ENCODE measurements at places on chromosomes 12 and 14.

DNA sequence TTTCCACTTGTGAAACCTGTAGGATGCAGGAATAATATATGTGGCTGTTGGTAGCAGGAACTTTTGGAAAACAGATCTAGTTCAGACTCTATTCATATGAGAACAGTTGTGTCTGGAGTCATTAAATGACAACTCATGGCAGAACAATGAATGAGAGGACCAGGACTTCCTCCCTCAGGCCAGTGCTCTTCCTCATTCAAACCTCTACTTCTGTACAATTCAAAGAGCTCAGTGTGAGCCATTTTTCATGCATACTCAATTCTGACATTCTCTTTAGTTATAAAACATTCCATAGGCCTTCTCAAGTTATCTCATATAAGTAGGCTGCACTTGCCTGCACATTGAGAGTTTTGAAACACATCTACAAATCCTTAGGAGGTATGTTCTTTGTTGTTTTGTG is 1526.6 kb upstream of the FLRT2 start:
- no peak for DNase-seq

DNA sequence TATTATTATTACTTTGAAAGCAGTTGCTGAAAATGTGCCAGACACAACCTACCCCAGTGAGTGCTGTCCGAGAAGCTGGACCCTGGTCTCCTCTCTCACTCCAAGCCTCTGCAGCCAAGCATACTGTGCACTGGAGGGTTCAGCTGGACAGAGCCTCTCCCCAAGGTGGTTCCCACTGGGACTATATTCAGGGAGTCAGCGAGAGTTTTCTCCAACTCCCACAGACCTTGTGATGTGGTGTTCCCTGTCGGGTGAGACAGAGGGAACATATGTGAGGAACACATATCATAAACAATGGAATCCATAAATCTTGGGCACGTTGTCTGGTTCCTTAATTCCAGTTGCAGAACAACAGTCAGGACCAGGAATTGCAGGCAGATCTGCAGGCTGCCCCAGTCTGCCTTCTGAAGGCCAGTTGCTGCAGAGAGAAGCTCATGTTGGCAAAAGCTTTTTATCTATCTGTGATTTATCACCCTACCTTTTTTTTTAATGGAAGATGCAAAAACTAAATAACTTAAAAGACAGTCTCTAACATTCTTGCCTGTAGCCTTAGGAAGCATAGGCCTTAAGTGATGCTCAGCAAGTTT is 619.8 kb upstream of the TBX3 start:
- no peak for DNase-seq

GRCh38 chr14:31590206-31590605 is 29.0 kb downstream of the NUBPL start:
- DNase-seq: no peak

DNA sequence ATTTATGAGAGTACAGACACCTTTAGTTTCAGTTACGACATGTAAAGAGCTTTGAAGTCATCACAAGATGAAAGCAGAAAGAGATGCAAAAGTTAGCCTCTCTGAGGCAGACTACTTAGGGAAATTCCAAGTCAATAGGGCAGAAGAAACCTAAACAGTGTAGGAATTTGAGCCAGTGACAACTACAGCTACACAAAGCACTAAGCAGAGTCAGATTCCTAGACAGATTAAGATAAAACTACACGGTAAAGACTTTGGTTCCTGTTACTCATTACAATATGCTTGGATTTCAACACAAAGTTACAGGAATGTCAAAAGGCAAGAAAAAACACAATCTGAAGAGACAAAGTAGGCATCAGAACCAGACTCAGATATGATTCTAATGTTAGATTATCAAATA is 1302.3 kb downstream of the FSCB start:
- no peak for DNase-seq

DNA sequence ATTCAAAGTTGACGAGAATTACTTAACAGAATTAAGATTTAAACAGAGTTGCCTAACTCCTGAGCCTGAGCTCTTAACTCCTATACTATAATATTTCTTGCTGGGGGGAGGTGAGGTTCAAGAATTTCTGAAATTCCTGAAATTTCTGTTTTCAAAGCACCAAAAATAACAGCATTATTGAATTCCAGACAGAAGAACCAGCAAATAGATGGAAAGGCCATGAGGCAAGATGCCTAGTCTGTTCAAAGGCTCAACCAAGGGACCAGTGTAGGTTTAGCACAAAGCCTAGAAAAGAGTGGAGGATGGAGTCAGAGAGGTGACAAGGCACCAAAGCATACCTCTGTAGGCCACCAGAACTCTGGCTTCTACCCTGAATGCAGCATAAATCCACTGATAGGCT is 76.4 kb downstream of the PPP1R12A start:
- no peak for DNase-seq

DNA sequence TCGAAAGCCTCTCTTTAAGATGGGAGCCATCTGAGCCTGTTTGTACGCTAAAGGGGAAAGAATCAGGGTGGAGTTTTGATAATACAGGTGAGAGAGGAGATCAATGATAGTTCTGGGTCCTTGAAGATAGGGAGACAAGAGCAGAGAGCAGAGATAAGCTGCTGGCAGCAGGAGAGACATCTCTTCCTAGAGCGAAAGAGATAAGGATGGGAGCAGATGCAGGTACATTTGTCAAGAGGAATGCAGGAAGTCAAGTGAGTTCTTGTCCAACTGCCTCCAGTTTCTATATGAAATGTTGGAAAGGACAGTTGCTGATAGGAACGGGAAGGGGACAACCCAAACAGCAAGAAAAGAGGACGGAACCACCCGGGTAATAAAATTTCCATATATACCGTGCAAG is 24.7 kb upstream of the HIF1A start:
- DNase-seq: no peak

- DNase-seq: no peak
Measured at GRCh38 chr12:27766587-27766986, 13.4 kb upstream of the KLHL42 start.

DNA sequence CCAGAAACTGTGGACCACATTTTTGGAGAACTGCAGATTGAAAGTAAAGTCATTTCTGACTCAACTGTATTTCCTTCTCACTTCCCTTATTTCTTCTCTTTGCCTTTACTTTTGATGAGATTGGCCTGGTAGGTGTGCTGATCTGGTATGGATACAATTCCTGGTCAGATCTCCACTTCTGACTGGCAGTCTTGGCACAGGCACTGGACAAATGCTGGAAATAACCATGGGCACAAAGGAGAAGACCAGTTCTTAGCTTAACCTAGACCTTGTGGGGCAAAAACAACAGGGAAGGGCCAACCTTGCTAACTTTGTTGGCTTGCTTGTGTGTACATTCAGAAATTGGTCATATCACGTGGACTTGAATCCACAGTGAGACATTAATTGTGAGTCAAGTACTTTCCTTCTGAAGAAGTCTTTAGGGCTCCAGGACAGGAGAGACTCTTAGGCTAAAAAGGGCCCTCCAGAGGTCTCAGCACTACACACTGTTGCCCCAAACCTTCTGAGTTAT is 75.0 kb downstream of the DIP2B start:
- DNase-seq: no peak

DNA sequence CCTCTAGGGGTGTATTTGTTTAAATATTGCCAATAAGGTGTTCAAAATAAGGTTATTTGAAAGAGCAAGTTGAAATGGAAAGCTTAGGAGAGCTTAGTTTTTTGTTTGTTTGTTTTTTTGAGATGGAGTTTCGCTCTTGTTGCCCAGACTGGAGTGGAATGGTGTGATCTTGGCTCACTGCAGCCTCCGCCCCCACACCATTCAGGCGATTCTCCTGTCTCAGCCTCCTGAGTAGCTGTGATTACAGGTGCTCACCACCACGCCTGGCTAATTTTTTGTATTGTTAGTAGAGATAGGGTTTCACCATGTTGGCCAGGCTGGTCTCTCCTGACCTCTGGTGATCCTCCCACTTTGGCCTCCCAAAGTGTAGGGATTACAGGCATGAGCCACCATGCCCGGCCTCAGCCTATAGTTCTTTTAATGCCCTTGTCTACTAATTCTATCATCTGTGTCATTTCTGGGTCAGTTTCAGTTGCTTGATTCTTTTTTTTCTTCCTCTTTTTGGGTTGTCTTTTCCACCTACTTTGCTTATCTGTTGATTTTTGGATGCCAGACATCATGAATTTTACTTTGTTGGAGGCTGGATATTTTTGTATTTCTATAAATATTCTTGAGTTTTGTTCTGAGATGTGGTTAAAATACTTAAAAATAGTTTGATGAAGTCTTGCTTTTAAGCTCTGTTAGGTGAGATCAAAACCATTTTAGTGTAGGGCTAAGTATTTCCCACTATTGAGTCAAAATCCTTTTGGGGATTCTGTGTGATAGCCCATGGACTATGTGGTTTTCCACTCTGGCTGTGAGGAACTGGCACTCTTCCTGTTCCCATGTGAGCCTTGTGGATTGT is 18.7 kb downstream of the RCOR1 start:
- no peak for DNase-seq

- DNase-seq: no peak
Measured at GRCh38 chr12:85076688-85077430, 40.7 kb downstream of the LRRIQ1 start.

GRCh38 chr12:88924162-88924561 is 343.9 kb upstream of the KITLG start:
- no peak for DNase-seq

- DNase-seq: no peak
Measured at GRCh38 chr12:65327207-65328076, 49.0 kb downstream of the MSRB3 start.

GRCh38 chr14:66037361-66037760 is 448.8 kb upstream of the CCDC196 start:
- no peak for DNase-seq
